ENCODE measurements at places on chromosomes 16 and 17.
A peak's percentile ranks its signal among the peaks of the same experiment; 100 is the strongest.

- no peak overlapping the region for H3K4me3 ChIP-seq
- H3K4me1 ChIP-seq: no peaks in the 10 kb centered on the region
- H3K27ac ChIP-seq: no peak overlapping the region
- DNase-seq: no peak
- no peaks in the 10 kb centered on the region for H3K27me3 ChIP-seq
These were observed 349.4 kb downstream of the SOX9 start for GRCh38 chr17:72470121-72470705.

- H3K4me1 ChIP-seq: peaks cover 62% of the 10 kb centered on the region
- H3K4me3 ChIP-seq: no peak overlapping the region
- no peaks in the 10 kb centered on the region for H3K27me3 ChIP-seq
- no peaks in the 10 kb centered on the region for H3K36me3 ChIP-seq
- peak overlapping the region; percentile 46 for H3K27ac ChIP-seq
- DNase-seq: no peak
These were observed 84.6 kb downstream of the KANSL1 start for GRCh38 chr17:46108550-46109110.

GRCh38 chr17:45646288-45646988, 137.7 kb upstream of the CRHR1 start:
- no peak overlapping the region for H3K27ac ChIP-seq
- H3K36me3 ChIP-seq: no peaks in the 10 kb centered on the region
- no peak for DNase-seq
- H3K4me3 ChIP-seq: no peak overlapping the region

- no peaks in the 10 kb centered on the region for H3K4me1 ChIP-seq
- no peaks in the 10 kb centered on the region for H3K36me3 ChIP-seq
- no peaks in the 10 kb centered on the region for H3K27me3 ChIP-seq
- H3K27ac ChIP-seq: no peak overlapping the region
These were observed 342.3 kb downstream of the SNX29 start for GRCh38 chr16:12318661-12319427.

DNA sequence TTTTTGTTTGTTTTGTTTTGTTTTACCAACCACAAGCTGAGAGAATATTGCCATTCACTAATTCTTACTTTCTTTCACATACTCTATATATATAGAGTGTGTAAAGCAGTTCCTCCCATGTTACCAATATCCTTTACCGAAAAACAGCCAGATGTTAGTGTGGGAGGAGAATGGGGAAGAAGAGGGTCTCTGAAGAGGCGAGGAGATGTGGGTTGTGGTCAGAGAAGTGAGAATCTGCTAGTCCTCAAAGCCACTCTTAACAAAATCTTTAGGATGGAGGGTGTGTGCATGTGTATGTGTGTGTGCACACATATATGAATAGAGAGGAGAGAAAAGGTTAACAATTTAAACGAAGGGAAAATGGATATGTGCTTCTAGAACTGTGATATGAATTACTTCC, 80.6 kb downstream of the TUBD1 start:
- no peak overlapping the region for H3K27ac ChIP-seq
- H3K36me3 ChIP-seq: peaks cover 31% of the 10 kb centered on the region
- H3K27me3 ChIP-seq: no peaks in the 10 kb centered on the region
- H3K4me3 ChIP-seq: no peak overlapping the region
- H3K4me1 ChIP-seq: peaks cover 5% of the 10 kb centered on the region

- H3K36me3 ChIP-seq: no peaks in the 10 kb centered on the region
- no peak overlapping the region for H3K27ac ChIP-seq
- H3K27me3 ChIP-seq: no peaks in the 10 kb centered on the region
- H3K4me1 ChIP-seq: no peaks in the 10 kb centered on the region
- no peak for DNase-seq
These were observed 269.7 kb upstream of the ASIC2 start for GRCh38 chr17:33562792-33563191.

DNA sequence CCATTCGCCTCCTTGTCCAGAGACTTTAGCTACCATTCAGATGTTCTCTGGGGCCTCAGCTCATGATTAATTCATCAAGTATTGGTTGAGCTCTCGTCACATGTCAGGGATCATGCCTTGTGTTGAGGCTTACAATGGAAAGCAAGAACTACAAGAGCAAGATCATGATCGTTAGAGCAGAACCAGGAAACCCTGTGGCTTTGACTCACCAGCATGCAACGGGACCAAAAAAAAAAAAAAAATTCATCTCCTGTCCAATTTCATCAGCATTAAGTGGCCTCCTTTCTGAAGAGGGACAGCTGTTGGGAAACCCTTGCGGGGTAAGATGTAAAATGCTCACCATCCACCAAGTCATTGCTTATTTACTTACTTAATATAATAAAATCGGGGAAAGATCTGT, 12.1 kb upstream of the USP10 start:
- H3K27ac ChIP-seq: no peak overlapping the region
- H3K4me1 ChIP-seq: no peaks in the 10 kb centered on the region
- no peaks in the 10 kb centered on the region for H3K36me3 ChIP-seq
- H3K27me3 ChIP-seq: no peaks in the 10 kb centered on the region
- H3K4me3 ChIP-seq: no peak overlapping the region

GRCh38 chr16:35391328-35391727, 1931.9 kb downstream of the TP53TG3F start:
- no peaks in the 10 kb centered on the region for H3K27me3 ChIP-seq
- no peak overlapping the region for H3K4me3 ChIP-seq
- H3K36me3 ChIP-seq: no peaks in the 10 kb centered on the region
- peak; percentile 16 for DNase-seq
- H3K4me1 ChIP-seq: no peaks in the 10 kb centered on the region

GRCh38 chr17:49106321-49107210, 26.0 kb upstream of the B4GALNT2 start:
- no peak for DNase-seq
- no peak overlapping the region for H3K4me3 ChIP-seq
- no peaks in the 10 kb centered on the region for H3K36me3 ChIP-seq
- no peak overlapping the region for H3K27ac ChIP-seq
- H3K4me1 ChIP-seq: no peaks in the 10 kb centered on the region

DNA sequence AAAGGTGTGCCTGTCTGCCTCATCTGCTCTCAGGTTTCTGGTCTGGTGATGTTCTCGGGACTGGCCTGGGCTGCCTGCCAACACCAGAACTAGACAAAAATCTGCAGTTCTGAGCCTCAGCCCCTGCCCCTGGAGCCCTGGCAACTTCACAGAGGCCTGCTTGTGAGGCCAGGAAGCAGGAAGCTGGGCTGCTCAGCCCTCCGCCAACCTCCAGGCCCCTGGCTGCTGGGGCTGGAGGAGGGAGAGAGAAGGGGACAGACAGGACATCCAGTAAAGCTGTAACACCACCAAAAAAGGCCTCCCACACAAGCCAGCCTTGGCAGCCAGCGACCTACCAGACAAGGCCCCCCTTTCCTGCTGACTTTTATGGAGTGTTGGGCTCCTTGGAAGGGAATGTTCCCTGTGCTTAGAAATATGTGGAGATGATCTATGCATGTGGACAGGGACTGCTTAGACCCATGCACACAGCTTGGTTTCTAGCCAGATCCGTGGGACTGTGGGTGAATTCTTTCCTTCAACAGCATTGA, 157.6 kb downstream of the XYLT1 start:
- no peak overlapping the region for H3K27ac ChIP-seq
- no peaks in the 10 kb centered on the region for H3K4me1 ChIP-seq
- H3K4me3 ChIP-seq: no peak overlapping the region
- H3K27me3 ChIP-seq: no peaks in the 10 kb centered on the region
- peak; percentile 37 for DNase-seq

- peak; percentile 73 for DNase-seq
- H3K27ac ChIP-seq: no peak overlapping the region
- H3K4me1 ChIP-seq: no peaks in the 10 kb centered on the region
These were observed 4.2 kb downstream of the IRX3 start for GRCh38 chr16:54282202-54282927.

- H3K27me3 ChIP-seq: no peaks in the 10 kb centered on the region
- no peaks in the 10 kb centered on the region for H3K36me3 ChIP-seq
- no peak overlapping the region for H3K4me3 ChIP-seq
- no peaks in the 10 kb centered on the region for H3K4me1 ChIP-seq
These were observed 189.4 kb downstream of the CCT6B start for GRCh38 chr17:34771891-34772290.

DNA sequence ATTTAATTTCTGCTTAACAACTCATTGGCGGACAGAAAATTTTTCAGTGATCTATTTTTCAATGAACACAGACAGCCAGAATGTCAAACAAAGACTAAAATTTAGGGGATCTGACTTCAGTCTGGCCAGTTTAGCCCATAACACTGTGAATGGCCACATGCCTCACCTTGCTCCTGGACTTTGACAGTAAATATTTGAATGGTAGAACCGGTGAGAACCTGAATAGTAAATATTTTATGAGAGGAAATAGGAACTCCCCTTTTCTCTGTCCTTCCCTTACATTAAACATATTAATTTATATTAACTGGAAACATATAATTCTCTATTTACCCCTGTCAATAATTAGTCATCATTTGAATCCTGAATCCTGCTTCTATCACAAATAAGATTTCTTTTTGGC, 942.1 kb downstream of the KCNJ2 start:
- H3K36me3 ChIP-seq: no peaks in the 10 kb centered on the region
- no peak overlapping the region for H3K4me3 ChIP-seq
- H3K27me3 ChIP-seq: no peaks in the 10 kb centered on the region
- no peak overlapping the region for H3K27ac ChIP-seq
- DNase-seq: no peak
- H3K4me1 ChIP-seq: no peaks in the 10 kb centered on the region

DNA sequence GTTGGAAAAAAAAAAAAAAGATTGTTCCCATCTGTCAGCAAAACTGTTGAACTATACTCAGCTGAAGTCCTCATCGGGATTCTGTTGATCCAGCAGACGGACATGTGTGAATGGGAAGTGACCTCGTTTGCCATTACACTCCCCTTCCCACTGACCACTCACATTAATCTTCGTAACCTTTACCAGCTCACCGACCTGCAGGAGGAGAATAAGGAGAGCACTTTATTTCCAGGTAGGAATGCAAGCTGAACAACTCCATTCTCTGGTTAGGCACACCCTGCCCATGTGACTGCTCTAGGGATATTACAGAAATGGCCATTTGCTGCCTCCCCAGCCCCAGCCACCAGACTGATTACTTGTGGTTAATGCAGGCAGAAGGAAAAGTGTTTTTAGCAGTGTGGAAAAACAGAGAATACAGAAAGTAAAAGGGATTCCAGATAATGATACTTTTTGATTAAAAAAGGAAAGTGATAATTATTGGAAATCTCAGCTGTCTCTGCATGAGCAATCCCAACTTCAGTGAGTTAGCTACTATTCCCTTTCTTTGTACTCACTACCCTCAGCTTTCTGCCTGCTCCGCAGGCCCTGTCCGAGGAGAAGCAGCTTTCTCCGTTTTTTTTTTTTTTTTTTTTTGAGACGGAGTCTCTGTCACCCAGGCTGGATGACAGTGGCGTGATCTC, 23.6 kb upstream of the YWHAE start:
- H3K4me1 ChIP-seq: peaks cover 38% of the 10 kb centered on the region
- no peak overlapping the region for H3K4me3 ChIP-seq
- H3K27ac ChIP-seq: peak overlapping the region; percentile 77
- H3K36me3 ChIP-seq: peaks cover 5% of the 10 kb centered on the region
- no peak for DNase-seq

GRCh38 chr17:66087073-66087472, 104.9 kb downstream of the CEP112 start:
- no peak for DNase-seq
- H3K27ac ChIP-seq: no peak overlapping the region
- no peaks in the 10 kb centered on the region for H3K36me3 ChIP-seq
- no peaks in the 10 kb centered on the region for H3K4me1 ChIP-seq

DNA sequence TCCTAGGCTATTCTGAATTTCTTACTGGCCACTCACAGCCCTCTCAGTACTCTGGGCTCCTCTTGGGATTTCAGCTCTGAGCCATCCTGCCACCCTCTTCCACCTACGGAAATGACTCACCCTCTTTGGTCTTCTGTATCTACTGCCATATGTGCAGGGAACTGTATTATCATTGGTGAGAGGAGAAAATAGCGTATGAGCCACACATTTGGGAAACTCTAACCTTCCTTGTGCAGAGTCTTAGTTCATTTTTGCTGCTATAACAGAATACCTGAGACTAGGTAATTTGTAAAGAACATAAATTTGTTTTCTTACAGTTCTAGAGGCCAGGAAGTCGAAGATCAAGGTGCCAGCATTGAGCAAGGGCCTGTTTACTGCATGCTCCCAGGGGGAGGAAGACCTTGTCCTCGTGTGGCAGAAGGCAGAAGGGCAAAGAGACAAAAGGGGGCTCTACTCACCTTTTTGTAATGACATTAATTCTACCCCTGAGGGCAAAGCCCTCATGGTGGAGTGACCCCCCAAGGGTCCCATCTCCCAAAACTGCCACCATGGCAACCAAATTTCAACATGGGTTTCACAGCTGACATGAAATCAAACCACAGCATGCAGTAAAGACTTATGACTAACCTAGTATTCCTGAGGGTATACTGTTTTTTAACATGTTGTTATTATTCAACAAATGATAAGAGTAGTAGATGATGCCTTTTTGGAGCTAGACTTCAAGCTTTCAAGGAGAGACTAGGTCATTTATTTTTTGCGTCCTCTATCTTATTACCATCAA, 191.8 kb downstream of the PRKCA start:
- DNase-seq: no peak
- H3K4me1 ChIP-seq: no peaks in the 10 kb centered on the region

- DNase-seq: peak; percentile 65
- no peaks in the 10 kb centered on the region for H3K27me3 ChIP-seq
- H3K36me3 ChIP-seq: no peaks in the 10 kb centered on the region
- H3K4me1 ChIP-seq: peaks cover 38% of the 10 kb centered on the region
- peak overlapping the region; percentile 77 for H3K27ac ChIP-seq
These were observed 118.2 kb upstream of the CHMP6 start for GRCh38 chr17:80873307-80873951.

GRCh38 chr17:78748730-78749317, 33.2 kb downstream of the CYTH1 start:
- no peaks in the 10 kb centered on the region for H3K27me3 ChIP-seq
- DNase-seq: peak; percentile 45
- H3K4me3 ChIP-seq: no peak overlapping the region
- H3K27ac ChIP-seq: peak overlapping the region; percentile 47

DNA sequence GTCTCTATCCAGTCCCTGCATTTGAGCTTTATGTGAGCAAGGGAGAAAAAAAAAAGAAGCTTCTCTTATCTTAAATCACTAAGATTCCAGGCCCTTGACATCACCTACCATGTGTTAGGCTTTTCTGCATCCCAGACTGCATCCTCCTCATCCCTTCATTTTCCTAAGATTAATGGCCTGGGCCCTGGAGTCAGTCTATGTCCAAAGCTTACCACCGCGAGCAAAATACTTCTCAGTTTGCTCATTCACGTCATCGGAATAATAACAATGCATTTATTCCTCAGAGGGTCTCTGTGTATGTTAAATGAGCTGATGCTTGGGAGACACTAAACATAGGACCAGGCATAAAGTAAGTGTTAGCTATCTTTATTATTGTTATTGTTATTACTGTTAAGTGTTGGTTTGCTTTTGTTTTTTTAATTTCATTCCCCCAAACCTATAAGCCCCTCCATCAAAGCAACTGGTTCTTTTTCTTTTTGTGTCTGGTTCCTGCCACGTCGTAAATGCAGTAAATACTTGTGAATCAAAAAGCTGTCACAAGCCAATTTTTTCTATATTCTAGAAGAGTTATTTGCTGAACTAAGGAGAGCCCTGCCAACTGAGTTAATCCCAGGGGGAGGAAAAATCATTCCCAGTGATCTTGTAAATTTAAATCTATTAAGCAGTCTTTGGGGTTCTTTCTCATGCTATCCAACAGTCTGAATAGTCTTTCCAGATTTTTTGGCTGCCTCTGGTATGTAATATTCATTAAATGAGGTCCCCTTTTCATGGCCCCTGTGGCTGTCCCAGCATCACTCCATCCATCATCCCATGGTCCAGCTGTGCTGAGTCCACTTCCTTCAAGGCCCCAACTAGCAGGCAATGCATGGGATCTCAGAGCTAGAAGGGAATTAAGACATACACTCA, 46.5 kb downstream of the VAT1L start:
- no peak overlapping the region for H3K27ac ChIP-seq
- H3K4me1 ChIP-seq: no peaks in the 10 kb centered on the region
- no peak for DNase-seq
- no peak overlapping the region for H3K4me3 ChIP-seq
